ENCODE measurements at places on chromosomes 11 and 22.

DNA sequence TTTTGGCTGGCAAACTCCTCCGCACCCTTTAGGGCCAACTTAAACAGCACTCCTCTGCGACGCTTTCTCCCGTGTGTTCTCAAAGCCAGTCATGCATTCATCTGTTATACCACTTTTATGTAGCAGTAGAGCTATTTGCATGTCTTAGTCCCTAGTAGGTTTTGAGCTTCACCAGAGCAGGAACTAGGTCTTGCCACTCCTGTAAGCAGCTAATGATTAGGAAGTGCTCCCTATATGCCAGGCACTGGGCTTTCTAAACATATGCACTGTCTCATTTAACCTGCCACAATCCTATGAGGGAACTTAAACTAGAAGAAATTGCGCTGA is 180.8 kb downstream of the DBX1 start:
- DNase-seq, result no peak

- DNase-seq, result no peak
Observed at GRCh38 chr22:23840026-23840425, 1.2 kb upstream of the DERL3 start.

DNA sequence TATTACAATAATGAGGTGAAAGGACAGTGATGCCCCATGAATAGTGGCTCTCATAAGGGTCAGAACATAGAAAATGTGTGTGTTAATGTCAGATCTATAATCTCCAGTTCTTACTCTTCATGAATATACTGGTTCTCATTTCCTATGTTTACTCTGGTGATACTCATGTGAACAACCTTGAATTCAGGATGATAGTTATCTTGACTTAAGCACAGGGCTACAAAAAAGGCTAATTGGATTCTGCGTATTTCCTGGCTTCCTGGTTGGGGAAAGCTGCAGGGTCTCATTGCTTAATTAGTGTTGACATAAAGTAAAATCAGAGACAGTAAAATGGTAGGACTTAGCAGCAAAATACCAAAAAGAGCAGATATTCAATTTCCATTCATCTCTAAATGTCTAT is 1316.8 kb upstream of the RAG2 start:
- DNase-seq, result no peak

DNA sequence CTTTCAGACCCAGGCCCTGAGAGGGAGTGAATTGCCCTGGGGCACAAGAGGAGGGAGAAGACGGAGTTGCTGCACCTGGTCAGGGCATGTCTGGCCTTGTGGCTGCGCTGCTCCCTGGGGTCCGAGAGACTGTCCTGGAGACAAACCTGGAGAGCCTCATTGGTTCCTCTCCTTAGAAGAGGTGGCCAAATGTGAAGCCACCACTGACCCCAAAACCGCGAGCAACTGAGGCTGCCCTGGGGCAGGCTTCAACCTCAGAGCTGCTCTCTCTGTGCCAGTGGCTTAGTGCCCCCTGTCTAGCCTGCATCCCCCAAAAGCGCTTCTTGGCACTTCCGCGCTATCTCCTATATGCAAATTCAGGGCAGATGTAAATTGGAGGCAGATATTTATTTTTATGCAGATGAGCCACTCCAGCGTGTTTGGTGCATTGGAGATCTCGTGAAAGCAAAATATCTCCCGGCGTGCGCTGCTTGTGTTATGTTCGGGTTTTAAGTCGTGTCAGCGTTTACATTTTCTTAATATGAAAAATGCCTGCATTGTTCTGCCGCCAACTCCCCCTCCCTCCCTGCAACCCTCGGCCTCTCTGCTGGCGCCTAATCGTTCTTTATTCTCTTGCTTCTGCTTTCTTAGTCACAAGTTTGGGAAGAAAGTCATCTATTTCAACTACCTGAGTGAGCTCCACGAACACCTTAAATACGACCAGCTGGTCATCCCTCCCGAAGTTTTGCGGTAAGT is 69.5 kb downstream of the ARHGAP8 start:
- DNase-seq, result no peak

DNA sequence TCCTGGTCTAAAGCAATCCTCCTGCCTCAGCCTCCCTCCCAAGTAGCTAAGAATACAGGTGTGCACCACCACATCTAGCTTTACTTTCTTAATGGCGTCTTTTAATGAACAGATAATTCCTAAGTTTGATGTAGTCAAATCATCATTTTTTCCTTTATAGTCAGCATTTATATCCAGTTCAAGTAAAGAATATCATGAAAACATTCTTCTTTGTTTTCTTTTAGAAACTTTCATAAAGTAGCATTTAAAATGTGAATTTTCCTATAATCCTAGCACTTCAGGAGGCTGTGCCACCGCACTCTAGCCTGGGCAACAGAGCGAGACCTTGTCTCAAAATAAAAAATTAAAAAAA is 61.6 kb downstream of the RBFOX2 start:
- DNase-seq, result no peak

GRCh38 chr11:111349191-111349695 is 29.8 kb downstream of the POU2AF1 start:
- no peak for DNase-seq

- no peak for DNase-seq
Observed at GRCh38 chr11:105227363-105227762, 87.8 kb upstream of the CARD18 start.

DNA sequence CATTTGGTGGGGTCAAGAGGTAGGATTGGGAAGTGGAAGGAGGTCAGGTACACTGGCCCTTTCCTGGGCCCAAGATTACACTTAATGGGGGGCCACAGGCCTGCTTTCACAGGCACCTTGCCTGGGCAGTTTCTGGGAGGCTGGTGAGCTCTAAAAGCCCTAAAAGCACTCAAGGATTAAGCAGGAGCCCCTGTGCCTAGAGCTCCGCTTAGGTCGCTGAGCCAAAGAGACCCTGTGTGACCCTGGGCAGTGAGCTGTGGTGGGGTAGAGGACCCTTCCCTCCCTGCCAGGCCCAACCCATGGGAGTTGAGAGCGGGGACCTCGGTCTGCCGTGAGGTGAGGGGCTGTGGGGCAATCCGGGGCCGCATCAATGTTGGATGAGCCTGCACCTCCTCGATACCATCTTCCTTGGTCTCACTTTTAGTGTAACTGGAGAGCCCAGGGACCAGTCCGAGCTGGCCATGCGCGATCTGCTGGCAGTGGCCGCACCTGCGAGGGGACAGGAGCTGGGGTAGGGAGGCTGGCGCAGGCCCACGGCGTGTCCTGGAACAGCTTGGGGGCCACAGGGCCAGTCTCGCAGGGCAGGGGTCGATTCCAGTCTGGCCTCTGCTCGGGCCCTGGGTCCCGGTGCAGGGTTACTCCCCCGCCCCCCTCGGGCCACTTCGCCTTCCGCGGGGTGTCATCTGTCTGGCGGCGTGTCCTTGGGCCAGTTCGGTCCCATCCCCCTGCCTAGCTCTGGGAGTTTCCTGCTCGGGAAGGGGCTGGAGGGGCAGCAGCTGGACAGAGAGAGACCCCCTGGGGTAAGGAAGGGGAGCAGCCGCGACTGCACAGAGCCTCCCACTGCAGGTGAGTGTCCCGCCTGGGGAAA is 44.3 kb downstream of the EIF3F start:
- DNase-seq, result no peak

DNA sequence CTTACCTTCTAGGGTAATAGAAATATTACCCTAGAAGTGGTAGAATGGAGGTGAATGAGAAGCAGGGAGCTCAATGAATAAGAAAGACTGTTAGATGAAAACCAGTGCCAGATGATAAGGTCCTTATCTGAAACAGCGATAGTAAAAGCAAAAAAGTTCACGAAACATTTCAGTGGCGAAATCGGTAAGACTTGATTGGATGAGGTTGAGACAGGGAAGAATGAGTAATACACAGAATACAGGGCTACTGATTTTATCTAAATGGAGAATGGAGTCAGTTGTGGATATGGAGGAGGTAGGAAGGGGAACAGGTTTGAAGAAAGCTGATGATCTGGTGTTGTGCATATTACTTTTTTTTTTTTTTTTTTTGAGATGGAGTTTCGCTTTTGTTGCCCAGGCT is 96.5 kb downstream of the GALNT18 start:
- DNase-seq, result no peak

GRCh38 chr11:122813176-122813893 is 25.0 kb upstream of the CRTAM start:
- DNase-seq, result no peak

DNA sequence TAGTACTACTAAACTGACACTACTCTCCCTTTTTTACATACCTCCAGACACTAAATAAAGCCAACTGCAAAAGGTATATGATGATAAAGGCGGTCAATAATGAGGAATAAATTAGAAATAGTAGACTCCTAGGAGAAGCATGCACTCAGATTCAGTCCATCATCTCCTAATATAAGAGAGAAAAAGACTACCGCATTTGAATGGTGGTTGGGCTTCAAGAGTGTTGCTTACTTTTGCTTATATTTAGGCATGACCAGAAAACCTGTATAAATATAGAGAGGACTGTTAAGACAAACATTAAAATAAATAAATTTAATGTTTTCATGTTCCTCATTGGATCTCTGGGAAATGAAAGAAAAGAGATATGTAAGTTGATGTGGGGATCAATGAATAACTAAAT is 1137.0 kb downstream of the FAM181B start:
- DNase-seq, result no peak

GRCh38 chr11:27055065-27055682 is 14.6 kb downstream of the BBOX1 start:
- no peak for DNase-seq

DNA sequence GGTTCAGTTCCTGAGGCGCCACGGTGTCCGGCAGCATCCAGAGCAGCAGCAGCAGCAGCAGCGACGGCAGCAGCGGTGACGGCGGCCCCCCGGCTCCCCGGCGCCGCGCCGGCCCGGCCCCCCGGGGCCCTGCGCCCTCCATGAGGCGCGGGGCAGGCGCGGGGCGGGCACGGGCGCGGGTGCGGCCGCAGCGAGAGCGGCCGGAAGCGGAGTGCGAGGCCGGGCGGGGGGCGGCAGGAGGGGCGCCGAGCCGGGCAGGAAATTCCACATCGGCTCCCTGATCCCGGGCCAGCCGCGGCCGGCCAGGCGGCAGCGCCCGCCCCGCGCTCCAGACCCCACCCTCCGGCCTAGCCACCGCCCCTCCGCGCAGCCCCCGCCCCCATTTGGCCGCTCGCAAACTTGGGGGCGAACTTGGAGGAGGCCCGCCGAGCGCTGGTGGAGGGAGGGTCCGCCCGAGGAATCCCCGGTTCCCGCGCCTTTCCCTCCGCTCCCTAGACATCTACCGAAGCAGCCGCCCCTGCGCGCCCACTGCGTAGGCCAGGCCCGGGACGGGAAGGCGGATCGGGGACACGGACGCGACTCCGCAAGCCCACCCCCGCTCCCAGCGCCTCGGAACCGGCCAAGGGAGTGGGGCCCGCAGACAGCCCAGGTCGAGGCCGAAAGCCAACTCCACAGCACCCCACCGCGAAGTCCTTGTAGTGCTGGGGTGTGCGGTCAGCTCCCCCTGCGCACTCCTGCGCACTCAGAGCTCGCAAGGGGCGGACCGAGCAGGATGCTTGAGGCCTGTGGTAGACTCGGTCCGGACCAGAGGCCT is at the start of gene SCARF2:
Gene SCARF2, minus strand, starts transcription at position 213 of the 814 bp plus-strand sequence. Its CDS starts 71 bp downstream, at position 142.
- DNase-seq, result no peak

DNA sequence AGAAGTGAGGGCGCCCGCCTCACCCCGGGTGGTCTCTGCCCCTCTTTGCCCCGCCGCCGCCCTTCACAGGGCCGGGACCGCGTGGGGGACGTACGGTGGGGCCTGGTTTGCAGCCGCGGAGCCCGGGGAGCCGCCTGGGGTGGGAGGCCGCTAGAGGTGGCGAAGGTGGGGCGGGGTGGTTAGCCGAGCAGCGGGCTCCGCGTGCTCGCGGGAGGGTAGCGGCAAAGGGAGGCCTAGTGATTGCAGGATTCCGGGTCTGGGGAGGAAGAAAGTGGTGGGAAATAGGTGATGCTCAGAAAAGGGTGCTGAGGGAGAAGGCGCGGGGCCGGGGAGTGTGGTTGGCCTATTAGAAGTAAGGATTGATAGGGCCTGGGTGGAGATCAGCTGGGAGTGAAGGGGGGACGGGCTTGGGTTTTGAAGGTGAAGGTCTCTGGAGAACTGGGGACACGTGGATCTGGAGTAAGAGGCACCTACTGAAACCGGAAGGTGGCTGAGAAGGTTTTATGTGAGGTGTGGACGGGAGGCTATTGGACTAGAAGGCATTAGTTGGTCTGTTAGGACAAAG is 571 bp downstream of the FAR1 start:
- DNase-seq, result no peak

GRCh38 chr11:57417056-57417455 is 9.9 kb downstream of the SLC43A3 start:
- no peak for DNase-seq

- DNase-seq, result no peak
Observed at GRCh38 chr11:64650923-64651523, 60.0 kb downstream of the SLC22A12 start.

GRCh38 chr11:48024635-48025071 is 44.3 kb downstream of the PTPRJ start:
- DNase-seq, result no peak

DNA sequence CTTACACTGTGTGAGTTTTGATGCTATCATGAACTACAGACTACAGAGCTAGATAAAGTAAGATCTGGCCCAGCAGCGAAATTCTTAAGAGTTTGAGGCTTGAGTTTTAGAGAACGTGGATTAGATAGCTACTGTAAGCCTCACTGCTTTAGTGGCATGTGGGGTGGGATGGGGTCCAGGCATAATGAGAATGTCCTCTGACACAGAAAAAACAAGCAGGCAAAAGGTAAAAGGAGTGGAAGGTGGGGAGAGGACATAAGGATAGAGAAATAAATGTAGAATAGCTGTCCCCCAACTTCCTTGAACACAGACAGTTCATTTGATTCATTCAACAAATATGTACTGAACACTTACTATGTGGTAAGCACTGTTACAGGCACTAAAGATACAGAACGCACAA is 324.5 kb upstream of the PITPNB start:
- DNase-seq, result no peak

- no peak for DNase-seq
Observed at GRCh38 chr11:109704432-109704831, 282.4 kb downstream of the C11orf87 start.

DNA sequence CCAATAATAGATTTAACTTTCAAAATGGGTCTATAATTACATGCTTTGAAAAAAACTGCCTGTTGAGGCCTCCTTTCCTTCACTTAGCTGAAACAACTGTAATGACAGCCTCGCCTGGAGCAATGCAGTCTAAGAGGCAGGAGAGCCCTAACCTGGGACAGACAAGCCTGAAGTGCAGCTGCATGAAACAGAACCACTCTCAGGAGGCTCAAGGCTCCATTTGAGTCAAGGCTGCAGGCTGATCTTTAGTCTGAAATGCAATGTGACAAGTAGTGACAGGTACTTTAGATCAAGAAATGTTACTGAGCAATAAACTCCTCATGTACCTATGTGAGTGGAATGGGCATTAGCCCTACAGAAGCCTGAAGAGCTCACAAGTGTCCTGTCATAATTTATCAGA is 414.0 kb upstream of the LUZP2 start:
- DNase-seq, result no peak

- DNase-seq, result no peak
Observed at GRCh38 chr22:44600207-44600785, 101.7 kb upstream of the PRR5 start.

- no peak for DNase-seq
Observed at GRCh38 chr11:13679768-13680167, 11.3 kb downstream of the FAR1 start.

DNA sequence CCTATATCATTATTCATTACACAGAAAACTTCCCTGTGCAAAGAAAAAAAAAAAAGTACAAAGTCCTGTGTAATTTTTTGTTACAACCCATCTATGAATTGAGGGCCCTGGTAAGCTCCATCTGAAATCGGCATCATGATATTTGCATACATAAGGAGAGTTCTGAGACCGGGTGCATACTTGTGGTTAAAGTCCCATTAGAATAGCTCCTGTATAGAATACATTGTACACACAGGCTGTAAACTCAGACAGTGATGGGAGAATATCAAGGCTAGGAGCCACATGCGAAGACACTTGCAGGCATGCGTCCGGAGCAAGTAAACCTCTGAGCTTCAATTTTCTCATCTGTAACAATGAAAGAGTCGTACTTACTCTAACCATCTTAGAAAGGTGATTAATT is 353.2 kb downstream of the ETS1 start:
- DNase-seq, result no peak

Data from HS-27A (cell line).